ENCODE measurements at places on chromosomes 7 and 10.

- no peak for DNase-seq
These were observed 657.3 kb downstream of the TYW1 start for GRCh38 chr7:67653856-67654454.

DNA sequence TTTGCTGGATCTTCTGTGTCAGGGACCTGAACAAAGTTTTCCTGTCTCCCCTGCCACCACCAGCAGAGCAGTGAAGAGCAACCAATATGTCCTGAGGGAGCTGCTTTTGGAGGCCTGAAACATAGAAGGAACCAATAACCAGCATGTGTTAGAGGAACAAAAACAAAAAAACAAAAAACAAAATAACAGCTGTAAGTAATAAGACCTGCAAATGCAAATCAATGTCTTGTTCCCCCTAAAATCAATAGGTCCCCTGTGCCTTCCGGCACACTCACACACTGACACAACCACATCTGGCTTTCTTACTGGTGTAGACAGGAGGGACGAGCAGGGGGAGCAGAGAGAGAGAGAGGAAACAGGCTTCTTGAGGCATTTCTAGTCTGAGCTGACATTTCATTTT, 94.1 kb downstream of the NRG3 start:
- no peak for DNase-seq

DNA sequence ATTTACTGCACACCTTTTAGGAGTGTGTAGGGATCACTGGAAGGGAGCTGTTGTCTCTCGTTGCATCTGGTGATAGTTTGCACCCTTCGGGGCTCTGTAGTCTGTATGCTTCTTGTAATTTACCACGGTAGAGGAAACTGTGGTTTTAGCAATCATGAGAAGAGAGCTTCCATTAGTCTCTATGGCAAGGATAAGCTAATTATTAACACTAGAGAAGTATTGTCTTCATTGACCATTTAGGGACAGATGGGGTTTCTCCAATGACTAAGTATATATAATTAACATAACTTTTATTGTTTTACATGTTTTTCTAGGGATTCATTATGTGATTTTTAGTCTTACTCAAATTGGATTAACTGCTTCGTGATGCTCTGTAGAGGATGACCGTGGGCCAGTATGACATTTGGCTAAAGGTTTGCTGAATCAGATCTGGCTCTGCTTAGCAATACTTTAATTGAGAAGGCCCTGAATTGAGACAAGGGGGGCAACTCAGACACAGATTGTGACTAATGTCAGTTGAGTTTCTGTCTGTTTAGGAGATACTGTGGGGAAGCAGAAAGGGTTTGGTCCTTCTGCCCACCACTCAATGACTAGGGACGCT, 8.7 kb downstream of the SLC18A2 start:
- no peak for DNase-seq

DNA sequence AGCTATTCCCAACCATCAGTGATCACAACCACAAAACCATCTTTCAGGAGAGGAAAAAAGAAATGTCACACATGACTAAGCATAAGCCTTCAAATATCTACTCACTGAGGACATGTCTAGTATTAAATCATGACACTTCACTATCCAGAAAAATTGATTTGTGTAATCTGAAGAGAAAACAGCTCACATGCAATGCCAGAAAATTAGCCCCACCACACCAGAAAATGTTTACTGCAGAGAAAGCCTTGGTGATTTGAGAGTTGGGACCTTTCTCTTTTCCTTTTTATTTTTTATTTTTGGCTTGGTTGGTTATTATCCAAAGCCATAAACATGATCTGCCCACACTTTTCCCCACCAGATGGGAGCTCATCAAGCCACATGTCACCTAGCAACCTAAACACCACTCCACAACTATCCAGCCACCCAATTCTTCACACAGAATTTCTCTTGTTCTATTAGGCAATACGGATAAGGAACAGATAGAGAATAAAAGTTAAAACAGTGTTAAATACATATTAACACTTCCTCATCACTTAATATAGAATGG, 3.1 kb downstream of the PARD3 start:
- no peak for DNase-seq

- DNase-seq, result no peak
These were observed 63.4 kb upstream of the SYPL1 start for GRCh38 chr7:106175507-106175906.

- DNase-seq, result peak; percentile 89
These were observed 107.3 kb downstream of the SNX10 start for GRCh38 chr7:26398756-26399509.

- DNase-seq, result no peak
These were observed 70.4 kb downstream of the ASB13 start for GRCh38 chr10:5595994-5596471.

DNA sequence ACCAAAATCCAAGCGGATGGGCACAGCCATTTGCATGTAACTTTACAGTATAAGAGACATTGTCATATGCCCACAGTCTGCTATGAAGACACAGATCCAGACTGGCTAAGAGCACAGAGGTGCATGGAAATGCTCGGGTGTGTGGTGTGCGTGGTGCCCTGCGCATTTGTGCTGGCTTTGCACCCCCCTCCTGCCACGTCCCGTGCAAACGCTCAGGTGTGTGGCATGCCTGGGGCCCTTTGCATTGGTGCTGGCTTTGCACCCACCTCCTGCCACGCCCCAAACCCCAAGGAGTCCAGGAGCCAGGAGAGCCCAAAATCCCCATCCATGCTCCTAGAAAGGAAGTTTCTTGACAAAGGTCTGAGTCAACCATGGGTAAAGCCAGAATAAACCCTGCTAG, 306.2 kb downstream of the PTPRN2 start:
- no peak for DNase-seq

DNA sequence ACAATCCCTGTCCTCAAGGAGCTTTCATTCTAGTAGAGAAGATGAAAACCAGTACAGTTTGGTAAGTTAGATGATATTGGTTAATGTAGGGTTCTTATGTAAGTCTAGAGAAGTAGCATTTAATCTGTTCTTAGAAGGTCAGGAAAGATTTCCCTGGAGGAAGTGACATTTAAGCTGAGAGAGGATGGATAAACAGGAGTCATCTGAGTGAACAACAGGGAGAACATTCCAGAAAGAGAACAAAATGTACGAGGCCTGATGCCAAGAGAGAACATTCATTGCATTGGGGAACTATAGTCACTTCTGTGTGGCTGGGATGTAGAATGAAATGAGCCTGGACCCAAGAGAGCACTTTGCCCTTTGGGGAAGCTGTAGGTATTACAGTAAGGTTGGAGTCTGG, 88.0 kb downstream of the CFTR start:
- no peak for DNase-seq

DNA sequence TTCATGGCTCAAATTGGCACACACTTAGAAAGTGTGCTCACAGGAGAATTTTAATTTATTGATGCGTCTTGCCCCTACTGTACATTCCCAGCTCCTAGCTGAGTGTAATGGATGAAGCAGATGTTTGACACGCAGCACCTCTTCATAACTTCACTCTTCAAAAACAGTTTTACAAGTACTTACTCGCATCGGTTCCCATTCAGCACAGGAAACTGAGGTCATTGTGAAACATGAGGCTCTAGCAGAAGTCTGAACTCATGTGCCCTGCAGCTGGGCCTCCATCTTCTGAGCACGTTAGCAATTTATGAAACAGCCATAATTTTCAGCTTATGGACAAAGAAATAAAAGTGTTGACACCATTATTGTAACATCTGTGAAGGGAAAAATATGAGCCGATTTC, 558.9 kb upstream of the MGMT start:
- DNase-seq, result no peak

- DNase-seq, result no peak
These were observed 770 bp downstream of the PLXNA4 start for GRCh38 chr7:132575419-132575981.

GRCh38 chr10:46226900-46227558, 59.8 kb upstream of the ANTXRL start:
- no peak for DNase-seq

GRCh38 chr7:41268878-41269277, 434.0 kb downstream of the INHBA start:
- no peak for DNase-seq

DNA sequence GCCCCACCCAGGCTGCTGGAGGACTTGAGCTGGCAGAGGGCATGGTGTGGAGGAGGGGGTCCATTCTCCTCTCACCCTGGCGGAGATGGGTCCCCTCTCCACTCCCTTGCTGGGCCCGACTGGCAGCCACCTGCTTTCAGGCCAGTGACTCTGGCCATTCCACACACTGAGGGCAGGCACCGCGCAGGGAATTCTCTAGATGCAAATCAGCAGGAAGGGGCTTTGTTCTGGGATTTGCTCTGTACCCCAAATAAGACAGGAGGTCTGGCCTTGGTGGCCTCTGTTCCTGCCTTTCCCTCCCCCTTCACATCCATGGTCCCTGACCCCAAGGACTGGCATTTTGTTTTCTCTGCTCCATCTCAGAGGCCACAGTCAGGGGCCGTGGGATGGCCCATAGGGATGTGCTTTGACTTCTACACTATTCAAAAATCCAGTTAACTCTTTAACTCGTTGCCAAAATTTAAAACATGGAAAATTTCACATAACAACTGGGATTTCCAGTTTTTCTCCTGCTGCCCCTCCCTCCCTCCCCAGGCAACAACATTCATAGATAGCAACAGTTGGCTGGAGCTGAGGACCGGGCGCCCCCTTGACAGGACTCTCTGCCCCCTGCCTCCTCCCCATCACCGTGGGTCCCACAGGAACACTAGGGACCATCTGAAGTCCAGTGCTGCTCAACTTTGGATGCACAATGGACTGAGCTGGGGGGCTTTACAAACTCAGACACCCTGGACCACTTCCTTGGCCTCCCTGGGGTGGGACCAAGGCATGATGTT, 33.9 kb downstream of the PPIF start:
- DNase-seq, result no peak

GRCh38 chr7:139095194-139095659, 14.3 kb downstream of the ZC3HAV1 start:
- peak; percentile 59 for DNase-seq

- DNase-seq, result no peak
These were observed at the start of gene NACAD for GRCh38 chr7:45088821-45089340. Gene NACAD, minus strand, starts transcription at chr7:45088969. Its CDS starts 75 bp downstream, at chr7:45088894.

DNA sequence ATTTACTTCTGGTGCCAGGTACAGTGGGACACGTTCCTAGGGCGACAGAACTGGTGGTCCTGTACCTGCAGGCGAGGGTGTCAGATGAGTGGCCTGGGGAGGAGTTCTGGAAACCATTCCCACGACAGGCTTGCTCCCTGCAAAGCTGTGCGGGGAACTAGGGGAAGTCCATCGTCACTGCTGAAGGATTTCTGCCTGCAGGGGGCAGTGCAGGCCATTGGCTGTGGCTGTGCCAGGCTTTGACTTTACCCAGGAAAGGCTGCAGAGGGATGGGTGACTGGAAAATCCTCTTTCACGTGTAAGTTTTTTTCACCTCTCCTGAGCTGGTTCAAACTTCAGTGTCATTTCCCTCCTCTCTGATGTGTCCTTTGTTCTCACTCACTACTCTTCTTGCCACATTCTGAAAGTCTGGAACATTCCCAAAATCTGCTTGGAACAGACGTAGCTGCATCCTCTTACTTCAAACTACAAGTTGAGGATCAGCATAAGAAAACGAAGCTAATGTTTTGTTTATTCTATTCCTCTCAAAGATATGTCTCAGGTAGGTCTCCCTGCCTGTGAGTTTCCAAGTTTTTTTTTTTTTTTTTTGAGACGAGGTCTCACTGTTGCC, 126.5 kb downstream of the SH2D4B start:
- peak; percentile 22 for DNase-seq

DNA sequence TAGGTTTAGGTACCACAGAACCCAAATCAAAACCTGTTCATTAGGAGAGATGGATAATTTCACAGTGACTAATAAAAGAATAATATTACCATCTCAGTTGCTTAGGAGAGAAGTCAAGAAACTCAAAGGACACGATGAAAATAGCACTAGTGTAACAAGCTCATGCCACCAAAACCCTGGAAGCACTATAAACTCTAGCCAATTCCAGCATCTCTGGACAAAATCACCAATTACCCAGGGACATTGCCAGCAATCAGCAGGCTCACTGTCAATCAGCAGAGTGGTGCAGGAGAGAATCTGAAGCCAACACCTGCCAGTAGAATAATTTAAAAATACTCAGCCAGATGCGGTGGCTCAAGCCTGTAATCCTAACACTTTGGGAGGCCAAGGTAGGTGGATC, 88.9 kb downstream of the ARMH3 start:
- DNase-seq, result no peak

GRCh38 chr10:103499881-103500280, 6.4 kb downstream of the NEURL1 start:
- DNase-seq, result no peak

GRCh38 chr7:102287981-102288278, 1.3 kb downstream of the SH2B2 start:
- DNase-seq, result no peak

- DNase-seq, result peak; percentile 65
These were observed 36.6 kb upstream of the SRGN start for GRCh38 chr10:69051303-69051702.

- DNase-seq, result no peak
These were observed 1494.9 kb upstream of the LRRTM3 start for GRCh38 chr10:65430979-65431378.

DNA sequence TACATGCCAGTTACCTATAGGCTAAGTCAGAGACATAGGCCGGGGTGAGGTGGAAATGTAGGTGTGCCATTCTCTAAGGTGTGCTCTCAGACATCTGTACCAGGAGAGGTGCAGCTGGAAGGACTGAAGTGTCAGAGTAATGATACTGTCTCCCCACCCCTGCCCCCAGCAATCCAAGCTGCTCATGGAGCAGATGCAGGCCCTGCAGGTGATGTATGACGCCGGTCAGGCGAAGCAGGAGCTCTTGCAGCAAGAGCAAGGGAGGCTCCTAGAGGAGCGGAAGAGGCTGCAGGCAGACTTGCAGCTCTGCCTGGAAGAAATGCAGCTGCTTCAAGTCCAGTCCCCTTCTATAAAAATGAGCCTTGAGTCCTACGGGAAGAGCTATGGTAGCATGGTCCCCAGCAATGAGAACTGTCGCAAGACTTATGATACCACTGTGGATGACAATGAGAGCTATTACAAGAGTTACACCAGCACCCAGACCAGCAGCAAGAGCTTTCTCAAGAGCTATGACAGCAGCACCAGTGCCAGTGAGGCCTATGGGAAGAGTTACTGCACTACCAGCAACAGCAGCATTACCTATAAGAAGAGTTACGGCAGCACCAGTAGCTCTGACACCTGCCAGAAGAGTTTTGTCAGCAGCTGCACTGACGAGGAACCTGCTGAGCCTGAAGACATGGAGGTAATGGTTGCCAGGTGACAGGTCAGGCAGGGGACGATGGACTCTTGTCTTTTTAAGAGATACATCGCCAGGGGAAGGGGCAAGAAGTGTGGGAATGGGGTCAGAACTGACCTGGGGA, 18.4 kb upstream of the FLNC start:
- DNase-seq, result no peak
